ENCODE measurements at places on chromosomes 5 and 9.

GRCh38 chr5:37665272-37665671 lies 174.6 kb downstream of the GDNF start:
- DNase-seq: no peak

DNA sequence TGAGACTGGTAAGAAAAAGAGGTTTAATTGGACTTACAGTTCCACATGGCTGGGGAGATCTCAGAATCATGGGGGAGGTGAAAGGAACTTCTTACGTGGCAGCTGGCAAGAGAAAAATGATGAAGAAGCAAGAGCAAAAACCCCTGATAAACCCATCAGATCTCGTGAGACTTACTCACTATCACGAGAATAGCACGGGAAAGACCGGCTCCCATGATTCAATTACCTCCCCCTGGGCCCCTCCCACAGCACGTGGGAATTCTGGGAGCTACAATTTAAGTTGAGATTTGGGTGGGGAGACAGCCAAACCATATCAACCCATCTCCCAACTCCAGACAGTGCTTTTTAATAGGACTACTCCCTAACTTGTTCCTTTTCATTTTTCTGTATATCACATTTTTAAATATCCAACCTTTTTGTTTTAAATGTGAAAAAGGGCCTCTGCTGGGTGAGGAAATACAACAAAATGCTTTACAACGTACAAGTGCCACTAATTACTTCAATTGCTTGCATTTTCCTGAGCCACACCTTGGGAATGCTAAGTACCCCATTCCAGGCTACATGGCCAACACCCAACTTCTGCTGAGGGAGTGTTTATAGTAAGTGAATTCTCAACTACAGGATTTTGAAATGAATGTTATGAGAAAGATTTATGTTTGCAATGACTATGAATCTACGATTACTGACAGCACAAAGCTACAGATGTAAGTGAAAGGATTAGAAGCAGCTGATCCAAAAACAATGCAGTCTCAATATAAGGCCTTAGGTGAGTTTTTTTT lies 294.1 kb upstream of the CD180 start:
- no peak for DNase-seq

DNA sequence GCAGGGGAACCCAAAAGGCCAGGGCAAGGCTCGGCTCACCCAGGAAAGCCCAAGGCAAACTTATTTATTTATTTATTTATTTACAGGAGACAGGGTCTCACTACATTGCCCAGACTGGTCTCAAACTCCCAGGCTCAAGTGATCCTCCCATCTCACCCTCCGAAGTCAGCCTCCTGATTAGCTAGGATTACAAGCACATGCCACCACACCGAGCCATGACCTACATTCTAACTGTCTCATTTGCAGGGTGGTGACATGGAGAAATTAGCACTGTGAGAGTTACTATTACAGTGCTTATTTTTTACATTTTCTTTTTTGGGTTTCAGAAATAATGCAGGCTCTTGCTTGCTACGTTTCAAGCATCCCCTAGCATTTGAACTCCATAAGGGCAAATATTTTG lies 18.1 kb downstream of the ARHGEF37 start:
- DNase-seq: no peak

- peak; percentile 88 for DNase-seq
These were observed 22.2 kb downstream of the BHMT start for GRCh38 chr5:79133657-79134451.

- no peak for DNase-seq
These were observed 34.7 kb upstream of the POMT1 start for GRCh38 chr9:131468031-131468430.

- DNase-seq: no peak
These were observed 96.9 kb downstream of the MED27 start for GRCh38 chr9:131982671-131983239.
